ENCODE measurements at places on chromosomes 3 and 15.

DNA sequence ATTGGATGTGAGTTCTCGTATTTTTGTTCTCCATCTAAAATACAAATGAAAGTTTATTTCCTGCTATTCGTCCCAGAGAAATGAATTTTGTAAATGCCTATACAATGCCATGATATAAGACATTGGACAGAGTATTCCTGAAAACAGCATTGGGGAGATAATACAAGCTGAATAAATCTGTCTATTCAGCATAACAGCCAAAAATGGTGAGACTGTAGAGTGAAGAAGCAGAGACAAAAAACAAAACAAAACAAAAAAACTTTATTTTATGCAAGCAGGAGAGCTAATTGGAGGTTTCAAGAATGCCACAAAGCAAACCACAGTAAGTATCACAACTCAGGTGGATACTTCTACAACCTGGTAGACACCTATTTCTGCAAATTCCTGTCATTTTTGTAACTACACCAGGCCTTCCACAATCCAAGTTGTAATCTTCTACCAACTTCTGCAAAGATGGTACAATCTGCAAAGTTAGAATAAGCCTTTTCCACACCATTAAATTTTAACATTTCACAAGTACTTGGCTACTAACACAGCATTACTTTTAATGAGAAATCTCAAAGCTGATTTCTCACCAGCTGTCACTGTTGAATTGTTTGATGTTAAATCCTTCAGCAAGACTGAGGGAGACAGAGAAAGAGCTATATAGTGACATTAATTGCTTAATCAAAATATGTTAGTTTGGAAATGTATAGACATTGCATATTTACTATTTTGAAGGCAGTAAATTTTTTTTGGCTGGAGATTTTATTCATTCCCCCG, 163.1 kb downstream of the CLSTN2 start:
- no peak for DNase-seq

- no peak for DNase-seq
Observed at GRCh38 chr15:62785881-62786828, 256.4 kb upstream of the TPM1 start.

- no peak for DNase-seq
Observed at GRCh38 chr3:108472001-108472591, 38.3 kb downstream of the MYH15 start.

- no peak for DNase-seq
Observed at GRCh38 chr15:29612701-29613100, 209.6 kb downstream of the TJP1 start.

DNA sequence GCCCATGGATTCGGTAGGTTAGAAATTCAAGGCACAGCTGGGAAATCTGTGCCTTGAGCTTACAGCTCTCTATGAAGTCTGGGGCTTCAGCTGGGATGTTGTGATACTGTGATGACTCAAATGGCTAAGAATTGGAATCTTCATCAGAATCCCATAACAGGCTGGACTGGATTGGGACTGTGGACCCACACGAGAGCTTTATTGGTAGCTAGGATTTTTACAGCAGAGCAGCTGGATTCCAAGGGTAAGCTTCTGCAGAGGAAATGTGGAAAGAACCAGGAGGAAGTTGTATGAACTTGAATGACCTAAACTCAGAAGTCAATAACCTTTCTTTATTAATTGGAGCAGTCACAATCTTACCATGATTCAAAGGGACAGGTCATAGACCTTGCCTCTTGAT, 1187.1 kb downstream of the ROBO1 start:
- DNase-seq = no peak

DNA sequence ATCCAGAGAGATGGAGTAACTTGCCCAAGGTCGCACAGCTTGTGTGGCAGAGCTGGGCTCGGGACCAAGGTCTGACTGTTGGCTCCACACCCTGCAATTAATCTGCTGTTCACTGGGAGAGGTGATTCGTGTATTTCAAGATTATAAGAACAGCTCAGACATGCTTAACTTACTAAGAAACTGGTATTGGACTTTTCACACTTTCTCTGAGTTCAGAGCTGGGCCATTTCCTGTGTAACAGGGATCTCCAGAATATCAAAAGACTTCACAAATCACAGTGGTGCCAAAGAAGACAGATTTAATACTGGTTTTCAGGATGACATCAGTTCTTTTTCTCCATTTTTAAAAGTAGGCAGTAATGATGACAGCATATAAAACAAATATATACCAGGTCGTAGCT, 156.8 kb upstream of the UBE2E1 start:
- no peak for DNase-seq

- DNase-seq = no peak
Observed at GRCh38 chr15:65914386-65914785, 45.1 kb downstream of the RAB11A start.

GRCh38 chr15:68492855-68493254, 60.9 kb upstream of the ITGA11 start:
- DNase-seq = no peak

All from G401 (cell line).